ENCODE measurements at places on chromosomes 3 and 15. TPM values are rescaled to one million over a fixed set of nuclear protein-coding genes. Genes with fewer than 3 reads are reported as not detected.

LSG1 gene
- total RNA-seq, result 31.9 TPM

BFSP2 gene
- not detected for total RNA-seq

WDR93 gene
- not detected for total RNA-seq

CX3CR1 gene
- 4.8 TPM for total RNA-seq

CYP19A1 gene
- total RNA-seq, result 3.0 TPM

GABRB3 gene
- total RNA-seq, result 4.8 TPM

LSAMP gene
- total RNA-seq, result 7.7 TPM

DAZL gene
- total RNA-seq, result not detected

TMEM212 gene
- not detected for total RNA-seq

CLDN18 gene
- 0.62 TPM for total RNA-seq

ZNF860 gene
- 1.9 TPM for total RNA-seq

ZNF660 gene
- 3.4 TPM for total RNA-seq

GPR62 gene
- 0.41 TPM for total RNA-seq

All from tongue (tissue), 3 donors.